ENCODE measurements at places on chromosomes 1 and 21.

DNA sequence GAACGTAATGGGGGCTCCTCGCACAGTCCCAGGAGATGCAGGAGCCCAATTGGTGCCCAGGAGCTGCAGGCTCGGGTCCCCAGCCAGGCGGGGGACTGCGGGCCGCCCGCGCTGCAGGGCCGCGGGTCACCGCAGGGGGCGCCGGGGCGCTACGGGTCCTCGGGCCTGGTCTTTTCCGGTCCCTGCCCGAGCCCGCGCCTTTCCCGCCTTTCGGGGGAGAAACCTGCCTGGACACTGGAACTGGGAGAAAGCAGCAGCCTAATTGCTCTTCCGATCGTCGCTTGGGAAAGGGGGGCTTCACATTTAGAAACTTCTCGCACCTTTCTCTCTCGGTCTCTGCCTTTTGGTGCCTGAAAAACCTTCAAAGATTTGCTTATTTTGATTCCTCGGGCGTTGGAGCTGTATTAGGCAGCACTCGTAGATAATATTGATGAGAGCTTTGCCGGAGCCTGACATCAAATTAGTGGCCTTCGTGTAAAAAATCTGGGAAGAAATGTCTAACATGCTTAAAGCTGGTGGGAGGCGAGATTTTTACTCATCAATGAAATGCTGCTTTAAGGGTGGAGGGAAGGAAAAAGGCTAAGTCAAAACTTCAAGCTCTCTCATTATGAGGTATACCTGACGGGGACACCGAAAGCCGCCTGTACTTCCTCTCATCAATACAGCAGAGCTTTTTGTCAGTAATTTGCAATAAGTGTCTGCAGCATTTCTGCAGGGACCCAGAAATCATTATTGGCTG, 12.6 kb upstream of the BARHL2 start:
- no peak for DNase-seq

- DNase-seq, result no peak
These were observed 31.7 kb downstream of the ST6GALNAC3 start for GRCh38 chr1:76106251-76106650.

DNA sequence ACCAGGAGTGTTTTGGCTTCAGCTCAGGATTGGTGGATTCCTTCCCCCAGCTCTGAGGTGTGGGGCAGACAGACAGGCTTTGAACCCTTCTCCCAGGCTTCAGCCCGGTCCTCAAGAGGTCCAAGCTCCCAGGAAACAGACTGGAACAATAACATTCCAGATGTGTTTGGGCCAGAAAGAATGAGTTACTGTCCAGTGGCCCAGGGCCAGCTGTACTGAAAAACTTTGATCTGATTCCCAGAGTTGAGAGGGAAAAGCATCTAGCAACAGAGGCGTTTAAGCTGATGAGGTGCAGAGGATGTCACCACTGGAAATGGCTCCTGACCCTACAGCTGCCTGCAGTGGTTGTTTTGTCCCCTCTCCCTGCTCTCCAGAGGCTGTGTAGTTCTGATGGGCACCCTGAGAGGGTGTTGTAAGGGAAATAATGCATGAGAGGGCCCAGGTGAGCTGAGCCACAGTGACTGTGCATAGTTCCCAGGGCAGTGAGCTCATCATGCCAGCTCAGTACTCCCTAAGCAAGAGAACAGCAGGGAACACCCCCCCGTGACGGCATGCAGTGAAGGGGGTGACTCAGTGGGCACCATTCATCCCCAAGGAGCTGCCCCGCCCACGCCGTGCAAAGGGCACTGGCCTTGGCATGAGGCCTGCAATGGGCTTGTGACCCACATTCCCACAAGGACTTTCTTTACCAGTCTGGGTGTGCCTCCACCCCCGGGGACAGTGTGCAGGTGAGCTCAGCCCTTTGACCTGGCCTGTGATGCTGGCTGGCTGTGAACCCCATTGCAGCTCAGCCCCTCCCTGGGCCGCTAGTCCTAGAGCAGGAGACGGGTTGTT, 13.8 kb upstream of the SFN start:
- DNase-seq, result no peak

DNA sequence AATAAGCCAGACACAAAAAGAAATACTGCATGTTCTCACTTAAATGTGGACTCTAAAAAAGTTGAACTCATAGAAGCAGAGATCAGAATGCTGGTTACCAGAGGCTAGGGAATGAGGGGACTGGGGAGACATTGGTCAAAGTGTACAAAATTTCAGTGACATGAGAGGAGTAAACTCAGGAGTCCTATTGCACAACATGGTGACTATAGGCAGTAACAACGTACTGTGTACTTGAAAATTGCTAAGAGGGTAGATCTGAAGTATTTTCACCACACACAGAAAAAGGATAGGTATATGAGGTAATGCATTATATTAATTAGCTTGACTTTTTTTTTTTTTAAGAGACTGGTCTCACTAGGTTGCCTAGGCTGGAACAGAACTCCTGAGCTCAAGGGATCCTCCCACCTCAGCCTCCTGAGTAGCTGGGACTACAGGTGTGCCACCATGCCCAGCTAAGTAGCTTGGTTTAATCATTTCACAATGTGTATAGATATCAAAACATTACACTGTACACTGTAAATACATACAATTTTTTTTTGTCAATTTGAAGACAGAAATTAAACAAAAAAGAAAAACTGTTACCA, 7.4 kb downstream of the ZNF496 start:
- DNase-seq, result no peak

GRCh38 chr1:229204921-229205777, 65.8 kb upstream of the RAB4A start:
- no peak for DNase-seq

DNA sequence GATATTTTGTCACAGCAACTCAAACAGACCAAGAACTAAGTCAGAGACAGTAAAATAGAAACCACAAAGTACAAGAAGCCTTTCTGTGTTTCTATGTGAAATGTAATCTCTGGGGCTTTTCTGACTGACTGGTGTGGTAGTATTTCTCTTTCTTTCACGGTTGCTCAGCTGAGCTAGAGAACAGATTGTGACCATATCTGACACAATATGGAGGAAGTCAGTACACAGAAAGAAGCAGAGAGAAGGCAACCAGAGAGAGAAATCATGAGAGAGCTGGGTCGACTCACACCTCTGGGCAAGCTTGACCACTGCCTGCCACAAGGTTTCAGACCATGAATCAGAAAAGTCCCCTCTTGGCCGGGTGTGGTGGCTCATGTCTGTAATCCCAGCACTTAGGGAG, 208.9 kb upstream of the GREM2 start:
- DNase-seq, result no peak

DNA sequence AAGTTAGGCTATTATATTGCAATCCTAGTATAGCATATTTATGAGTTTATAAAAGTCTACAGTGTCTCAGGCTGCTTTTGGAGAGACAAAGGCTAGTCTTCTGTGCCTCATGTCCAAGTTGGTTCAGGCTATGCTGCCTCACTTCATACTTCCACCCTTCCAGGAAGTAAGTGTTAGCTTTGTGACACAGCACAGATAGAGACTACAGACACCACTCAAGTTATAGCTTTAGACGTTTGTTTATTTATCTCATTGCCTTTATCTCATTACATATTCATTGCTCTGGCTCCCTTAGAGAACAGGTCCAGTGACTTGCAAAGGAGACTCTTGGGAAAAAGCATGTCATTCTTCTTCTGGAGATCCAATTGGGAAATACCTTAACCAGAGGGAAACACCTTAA, 22.6 kb upstream of the GBP4 start:
- DNase-seq, result no peak

DNA sequence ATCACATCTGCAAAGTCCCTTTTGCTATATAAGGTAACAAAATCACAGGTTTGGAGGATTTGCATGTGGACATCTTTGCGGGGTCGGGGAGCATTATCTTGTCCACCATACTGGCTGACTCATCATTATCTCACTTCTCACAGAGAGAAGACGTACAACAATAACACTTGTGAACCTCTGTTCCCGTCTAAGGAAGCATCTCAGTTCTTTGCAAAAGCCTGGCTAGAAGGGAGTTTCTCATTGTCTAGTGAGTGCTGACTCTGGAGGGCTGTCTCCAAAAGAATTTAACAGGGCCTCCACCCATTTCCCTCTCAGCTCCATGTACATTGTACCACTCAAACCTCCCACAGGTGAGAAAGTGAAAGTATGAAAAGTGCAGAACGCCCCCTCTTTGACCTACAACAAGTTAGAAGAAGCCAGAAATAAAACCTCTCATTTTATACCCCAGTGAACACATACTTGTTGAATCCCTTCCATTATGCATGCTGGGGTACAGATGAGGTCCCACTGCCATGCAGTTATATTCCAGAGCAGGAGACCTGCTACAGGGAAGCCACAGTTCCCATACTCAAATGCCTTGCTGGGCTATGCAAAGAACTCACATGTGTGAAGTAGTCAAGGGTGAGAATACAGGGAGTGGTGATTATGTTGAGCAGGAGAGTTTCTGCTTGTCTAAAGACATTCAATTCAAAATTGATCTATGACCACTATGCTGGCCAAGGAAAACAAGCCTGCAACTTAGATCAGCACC, 121.7 kb upstream of the PRDX6 start:
- DNase-seq, result no peak

DNA sequence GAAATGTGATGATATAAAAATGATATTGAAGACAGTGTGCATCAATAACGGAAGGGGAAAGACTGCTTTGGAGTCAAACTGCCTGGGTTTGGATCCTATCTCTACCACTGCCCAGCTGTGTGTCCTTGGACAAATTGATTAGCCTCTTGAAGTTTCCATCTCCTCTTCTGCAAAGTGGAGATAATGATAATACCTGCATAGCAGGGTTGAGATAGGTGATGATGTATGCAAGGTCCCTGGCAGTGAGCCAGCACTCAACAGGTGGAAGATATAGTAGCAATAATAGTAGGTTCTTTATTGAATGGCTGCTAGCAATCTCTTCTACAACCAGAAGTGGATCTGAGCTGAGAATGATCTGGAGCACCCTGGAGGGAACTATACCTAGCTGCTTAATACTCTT, 166.7 kb downstream of the MIS18A start:
- no peak for DNase-seq

DNA sequence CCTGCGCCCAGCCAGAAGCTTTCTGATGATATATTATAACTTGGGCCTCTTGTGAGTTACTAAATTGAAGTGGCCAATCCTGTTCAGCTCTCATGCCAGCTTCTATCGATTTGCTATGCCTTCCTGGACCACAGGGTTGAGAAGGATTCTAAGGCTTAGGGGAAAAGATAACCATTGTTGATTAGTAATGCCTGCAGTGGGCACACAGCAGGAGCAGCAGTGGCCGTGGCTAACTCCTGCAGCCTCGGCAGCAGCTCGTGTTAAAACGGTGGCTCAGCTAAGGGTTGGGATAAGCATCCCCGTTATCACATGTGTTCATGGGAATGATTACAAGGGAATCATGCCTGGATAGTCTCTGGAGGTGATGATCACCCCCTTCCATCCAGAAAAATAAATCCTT, 20.5 kb upstream of the KCNE2 start:
- no peak for DNase-seq

DNA sequence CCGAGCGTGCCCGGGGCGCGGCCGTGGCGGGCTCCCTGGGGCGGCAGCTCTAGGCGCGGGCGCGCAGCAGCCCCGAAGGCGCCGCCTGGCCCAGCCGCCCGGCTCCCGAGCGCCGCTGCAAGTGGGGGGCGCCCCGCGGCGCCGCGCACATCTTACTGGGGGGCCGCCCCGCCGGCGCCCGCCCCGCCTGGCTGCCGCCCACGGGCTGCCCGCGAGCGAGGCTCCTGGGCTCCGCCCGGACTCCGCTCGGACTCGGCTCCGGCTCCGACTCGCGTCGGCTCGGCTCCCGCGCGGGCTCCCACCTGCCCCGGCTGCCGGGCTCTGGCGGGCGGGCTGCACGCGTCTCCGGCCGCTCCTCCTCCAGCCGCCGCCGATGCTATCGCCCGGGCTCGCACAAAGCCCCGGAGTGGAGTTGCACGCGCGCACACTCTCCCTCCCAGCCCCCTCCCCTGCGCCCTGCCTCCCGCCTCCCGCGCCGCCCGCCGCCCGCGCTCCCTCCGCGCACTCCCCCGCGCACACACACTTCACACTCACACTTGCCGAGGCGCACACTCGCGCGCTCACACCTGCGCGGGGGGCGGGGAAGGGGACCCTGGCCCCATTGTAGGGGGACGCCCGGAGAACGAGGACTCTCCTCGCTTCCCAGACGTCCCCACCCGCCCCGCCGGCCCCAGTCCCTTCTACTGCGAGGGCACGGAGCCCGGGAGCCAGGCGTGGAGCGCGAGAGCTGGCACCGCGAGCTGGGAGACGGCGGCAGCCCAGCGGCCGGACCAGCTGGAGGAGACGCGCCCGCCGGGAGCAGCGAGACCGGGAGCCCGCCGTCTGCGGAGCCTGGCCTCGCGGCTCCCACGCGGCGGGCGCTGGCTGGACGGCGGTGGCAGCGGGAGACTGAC, at the start of gene GRIK3:
Gene GRIK3, minus strand, starts transcription at position 395 of the 893 bp plus-strand sequence. CDS start 407 bp downstream, outside the sequence.
- no peak for DNase-seq

DNA sequence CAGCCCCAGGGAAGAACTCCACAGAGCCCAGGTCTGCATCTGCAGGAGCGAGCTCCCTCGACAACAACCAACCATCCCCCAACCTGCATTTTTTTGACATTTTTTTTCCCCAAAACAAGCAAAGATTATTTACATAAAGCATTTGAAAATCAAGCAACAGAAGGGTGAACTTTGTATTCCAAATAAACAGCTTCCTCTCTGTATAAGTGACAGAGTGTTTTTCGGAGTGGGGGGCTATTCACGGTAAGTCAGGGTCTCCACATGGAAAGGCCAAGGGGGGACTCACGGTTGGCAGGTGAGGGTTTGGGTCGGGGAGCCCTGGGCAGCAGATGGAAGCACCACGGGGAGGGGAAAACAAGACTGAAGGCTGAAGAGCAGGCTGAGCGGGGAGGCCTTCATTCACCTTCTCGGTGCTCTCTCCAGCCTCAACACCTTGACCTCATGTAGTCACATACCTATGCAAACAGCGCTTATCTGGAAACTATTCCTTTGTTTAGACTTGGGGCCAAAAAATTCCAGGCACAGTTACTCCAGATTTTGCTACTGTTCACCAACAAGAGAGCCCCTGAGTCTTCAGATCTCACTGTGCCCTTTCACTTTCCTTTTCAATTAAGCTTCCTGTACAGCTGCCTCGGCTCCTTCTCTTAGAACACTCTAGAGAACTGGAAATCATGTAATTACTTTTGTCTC, 27.6 kb downstream of the C2CD2 start:
- no peak for DNase-seq

DNA sequence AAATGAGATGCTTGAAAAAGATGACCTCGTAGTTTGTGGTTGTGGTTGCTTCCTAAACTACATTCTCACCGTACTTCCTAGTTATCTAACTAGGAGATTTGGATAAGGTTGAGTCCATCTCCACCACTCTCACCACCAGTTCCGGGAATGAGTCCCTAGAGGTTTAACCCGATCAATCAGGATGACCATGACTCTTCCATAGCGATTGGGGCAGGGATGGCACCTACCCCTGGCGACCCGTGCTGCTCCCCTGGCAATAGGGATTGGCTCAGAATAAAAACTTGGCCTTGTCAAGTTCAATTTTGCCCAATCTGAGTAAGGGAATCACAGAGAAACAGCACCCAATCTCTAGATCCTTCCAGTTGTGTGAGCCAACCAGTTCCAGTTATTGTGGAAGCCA, 2.7 kb upstream of the MIS18A start:
- DNase-seq, result no peak

Measured in activated T-helper 9 cell treated with anti-CD3 and anti-CD28 coated beads, Interleukin-2, amount 50 U/mL, for 16 hours (primary cell).